ENCODE measurements at places on chromosomes 7 and 10.

DNA sequence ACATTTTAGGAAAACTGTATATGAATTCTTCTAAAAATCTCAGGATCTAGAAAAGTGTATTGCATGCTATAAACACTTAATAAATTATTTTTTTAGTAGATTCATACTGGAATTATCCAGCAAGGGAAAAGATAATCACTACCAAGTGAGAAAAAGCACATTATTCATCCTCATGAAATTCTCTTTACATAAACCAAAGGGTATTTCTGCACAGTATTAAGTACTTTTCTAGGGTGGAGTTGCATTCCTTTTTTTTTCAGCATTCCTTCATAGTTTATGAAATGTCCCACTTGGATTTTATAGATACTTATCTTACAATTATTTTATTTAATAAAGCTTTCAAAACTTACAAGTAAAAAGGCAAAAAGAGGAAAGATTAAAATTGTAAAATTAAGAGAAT is 403.3 kb downstream of the HGF start:
- DNase-seq, result no peak

DNA sequence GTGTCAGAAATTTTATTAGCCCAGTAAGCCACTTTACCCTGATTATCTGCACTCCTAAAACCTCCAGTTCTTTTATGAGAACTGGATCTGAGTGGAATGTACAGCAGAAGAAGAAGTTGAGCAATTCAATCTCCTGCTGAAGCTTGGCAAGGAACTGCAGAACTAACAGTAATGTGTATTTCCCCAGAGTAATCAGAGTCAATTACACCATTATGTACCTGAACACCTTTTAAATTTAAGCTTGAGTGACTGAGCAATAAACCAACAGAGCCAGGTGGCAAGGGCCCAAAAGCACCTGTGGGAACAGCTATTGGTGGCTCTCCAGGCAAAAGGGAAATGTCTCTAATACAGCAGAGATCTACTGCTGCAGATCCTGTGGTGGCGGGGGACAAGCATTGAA is 40.1 kb upstream of the AKR1C2 start:
- peak; percentile 98 for DNase-seq

- no peak for DNase-seq
These were observed 20.0 kb downstream of the ZNF438 start for GRCh38 chr10:31011665-31012022.

DNA sequence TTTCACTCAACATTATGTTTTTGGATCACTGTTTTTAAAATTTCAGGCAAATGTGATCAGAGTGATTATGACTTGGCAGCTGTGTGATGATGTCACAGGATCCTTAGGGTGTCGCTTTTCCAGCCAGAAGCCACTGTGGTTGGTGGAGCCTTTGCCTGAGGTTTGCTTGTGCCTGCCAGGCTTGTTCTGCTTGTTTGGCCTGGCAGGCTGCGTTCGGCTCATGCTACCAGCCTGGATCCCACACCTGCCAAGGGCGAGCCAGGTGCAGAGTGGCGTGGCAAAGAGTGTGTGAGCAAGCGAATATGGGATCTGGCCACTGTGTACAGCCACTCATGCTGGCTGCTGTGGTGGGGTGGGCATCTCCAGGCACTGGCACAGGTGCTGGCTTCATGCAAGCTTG is 55.7 kb downstream of the ADK start:
- DNase-seq, result no peak

DNA sequence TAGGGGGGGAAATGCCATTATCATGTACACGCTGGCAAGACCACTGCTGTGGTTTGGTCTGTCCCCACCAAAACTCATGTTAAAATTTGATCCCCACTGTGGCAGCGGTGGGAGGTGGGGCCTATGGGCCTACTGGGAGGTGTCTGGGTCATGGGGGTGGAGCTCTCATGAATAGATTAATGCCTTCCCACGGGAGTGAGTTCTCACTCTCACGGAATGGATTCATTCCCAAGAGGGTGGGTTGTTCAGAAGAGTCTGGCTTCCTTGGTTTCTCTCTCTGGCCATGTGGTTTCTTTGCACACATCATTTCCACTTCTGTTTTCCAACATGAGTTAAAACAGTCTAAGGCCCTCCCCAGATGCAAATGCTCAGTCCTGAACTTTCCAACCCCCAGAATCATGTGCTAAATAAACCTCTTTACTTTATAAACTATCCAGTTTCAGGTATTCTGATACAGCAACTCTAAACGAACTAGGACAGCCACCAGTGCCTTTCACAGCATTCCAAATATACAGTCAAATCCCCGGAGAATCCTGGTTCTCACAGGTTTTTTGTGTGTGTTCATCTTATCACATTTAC is 44.3 kb downstream of the SMURF1 start:
- DNase-seq, result no peak

DNA sequence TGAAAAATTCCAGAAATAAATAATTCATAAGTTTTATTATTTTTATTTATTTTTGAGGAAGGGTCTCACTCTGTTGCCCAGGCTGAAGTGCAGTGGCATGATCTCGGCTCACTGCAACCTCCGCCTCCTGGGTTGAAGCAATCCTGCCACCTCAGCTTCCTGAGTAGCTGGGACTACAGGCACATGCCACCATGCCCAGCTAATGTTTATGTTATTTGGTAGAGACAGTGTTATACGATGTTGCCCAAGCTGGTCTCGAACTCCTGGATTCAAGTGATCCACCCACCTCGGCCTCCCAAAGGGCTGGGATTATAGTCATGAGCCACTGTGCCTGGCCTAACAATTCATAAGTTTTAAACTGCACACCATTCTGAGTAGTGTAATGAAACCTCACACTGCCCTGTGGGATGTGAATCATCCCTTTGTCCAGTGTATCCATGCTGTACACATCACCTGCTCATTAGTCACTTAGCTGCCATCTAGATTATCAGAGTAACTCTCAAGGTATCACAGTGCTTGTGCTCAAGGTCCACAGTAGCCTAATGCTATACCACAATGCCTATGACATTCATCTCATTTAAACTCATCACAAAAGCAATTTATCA is 17.9 kb downstream of the RTKN2 start:
- DNase-seq, result no peak

GRCh38 chr10:124476043-124476725 is 14.6 kb downstream of the LHPP start:
- no peak for DNase-seq

DNA sequence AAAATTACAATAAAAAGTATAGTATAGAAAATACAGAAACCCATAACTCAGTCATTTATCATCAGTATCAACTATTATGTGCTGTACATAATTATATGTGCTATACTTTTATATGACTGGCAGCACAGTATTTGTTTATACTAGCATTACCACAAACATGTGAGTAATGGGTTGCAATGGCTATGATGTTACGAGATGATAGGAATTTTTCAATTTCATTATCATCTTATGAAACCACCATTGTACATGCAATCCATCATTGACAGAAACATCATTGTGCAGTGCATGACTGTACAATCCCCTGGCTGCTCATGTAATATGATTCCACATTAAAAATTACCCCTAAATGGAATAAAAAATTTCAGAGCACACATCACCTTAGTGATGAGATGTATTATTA is 55.7 kb upstream of the TMEM229A start:
- DNase-seq, result no peak

DNA sequence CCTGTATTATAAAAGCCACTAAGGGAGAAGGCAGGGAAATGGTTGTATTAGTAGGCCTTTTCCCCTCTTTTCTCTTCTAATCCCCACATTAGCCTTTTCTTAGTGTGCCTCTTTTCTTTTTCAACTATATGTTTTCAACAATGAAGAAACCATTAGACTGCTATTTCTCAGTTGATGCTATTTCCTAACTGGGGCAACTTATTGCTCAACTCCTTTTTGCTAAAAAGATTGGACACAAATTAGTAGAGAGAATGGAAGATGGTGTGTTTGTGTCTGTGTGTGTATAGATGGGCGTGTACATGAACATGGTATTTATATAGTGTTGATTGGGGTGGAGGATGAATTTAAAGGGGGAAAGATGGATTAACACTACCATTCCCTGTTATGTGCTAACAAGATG is 28.4 kb downstream of the TBC1D12 start:
- DNase-seq, result no peak

GRCh38 chr10:50605951-50606270 is 17.8 kb downstream of the SGMS1 start:
- DNase-seq, result no peak

- no peak for DNase-seq
These were observed 1010.2 kb downstream of the DNAJB9 start for GRCh38 chr7:109579901-109580300.

GRCh38 chr10:24255115-24255880 is 46.4 kb downstream of the KIAA1217 start:
- DNase-seq, result no peak

GRCh38 chr10:34655286-34656170 is 159.6 kb downstream of the PARD3 start:
- peak; percentile 41 for DNase-seq

GRCh38 chr10:17562614-17563013 is 54.6 kb downstream of the HACD1 start:
- DNase-seq, result no peak

DNA sequence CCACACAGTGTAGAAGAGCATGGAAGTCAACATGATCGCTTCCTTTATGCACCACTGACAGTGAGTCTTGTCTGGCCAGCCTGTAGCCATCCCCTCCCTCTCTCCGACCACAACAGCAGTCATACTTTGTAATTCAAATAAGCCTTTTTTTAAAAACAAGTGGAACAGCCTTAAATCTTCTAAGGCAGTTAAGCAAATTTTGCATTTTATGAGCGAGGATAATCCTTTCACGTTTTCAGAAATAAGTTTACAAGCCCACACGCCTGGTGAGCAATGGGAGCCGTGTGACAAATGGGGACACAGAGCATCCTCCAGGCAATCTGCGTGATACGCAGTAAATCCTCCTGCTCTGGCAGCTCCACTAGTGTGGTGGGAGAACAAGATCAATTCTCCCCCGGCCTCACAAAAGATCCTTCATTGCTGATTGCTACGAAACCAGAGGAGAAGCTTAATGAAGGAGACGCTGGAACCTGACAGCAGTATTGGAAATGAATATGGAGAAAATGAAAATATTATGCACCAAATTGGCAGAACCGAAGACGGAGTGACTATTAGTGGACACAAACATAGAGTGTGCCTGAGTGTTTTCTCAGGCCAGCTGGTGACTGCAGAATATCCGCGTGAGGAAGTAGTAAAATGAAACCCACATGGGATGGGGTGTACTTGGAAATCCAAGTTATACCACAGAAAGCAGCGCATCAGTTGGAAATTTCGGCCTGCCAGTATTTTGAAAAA is 104.2 kb upstream of the CDCA7L start:
- DNase-seq, result no peak

GRCh38 chr7:97117035-97117371 is 495 bp upstream of the SDHAF3 start:
- DNase-seq, result no peak

GRCh38 chr10:112379635-112380296 is 5.8 kb downstream of the ACSL5 start:
- DNase-seq, result no peak

GRCh38 chr10:131833013-131833412 is 67.8 kb upstream of the PPP2R2D start:
- no peak for DNase-seq

DNA sequence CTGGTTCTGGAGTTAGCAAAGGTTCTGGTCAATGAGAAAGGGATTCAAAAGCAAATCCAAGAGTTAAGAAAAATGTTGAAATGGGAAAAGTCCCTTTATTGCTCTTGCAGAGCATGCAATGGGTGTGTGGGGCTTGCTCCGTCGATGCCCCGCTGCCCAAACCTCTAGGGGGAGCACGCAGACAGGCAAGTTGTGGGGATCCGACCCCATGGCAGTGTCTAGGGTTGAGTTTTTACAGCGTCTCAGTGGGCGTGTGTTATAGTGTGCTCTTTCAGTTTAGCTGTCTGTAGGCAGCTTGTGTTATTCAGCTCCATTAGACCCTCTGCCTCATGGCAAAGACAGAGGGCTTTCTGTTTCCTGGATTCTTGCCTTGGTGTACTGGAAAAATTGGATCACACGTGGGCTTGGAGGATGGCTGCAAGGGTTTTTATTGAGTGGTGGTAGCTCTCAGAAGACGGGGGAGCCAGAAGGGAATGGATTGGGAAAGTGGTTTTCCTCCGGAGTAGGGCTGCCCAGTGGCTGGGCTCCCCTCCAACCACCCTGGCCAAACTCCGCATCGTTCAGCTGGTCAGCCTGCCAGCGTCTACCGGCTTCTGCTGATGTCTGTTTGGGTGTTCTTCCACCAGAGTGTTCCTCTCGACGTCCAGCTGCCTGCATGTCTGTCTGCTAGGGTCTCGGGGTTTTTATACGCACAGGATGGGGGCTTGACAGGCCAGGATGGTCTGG is 102.3 kb upstream of the PLXDC2 start:
- DNase-seq, result no peak

- no peak for DNase-seq
These were observed 443 bp downstream of the MYOF start for GRCh38 chr10:93481637-93482144.

GRCh38 chr7:66576646-66577045 is 52.0 kb upstream of the KCTD7 start:
- DNase-seq, result no peak

GRCh38 chr10:9868499-9868898 is 1149.2 kb upstream of the CELF2 start:
- no peak for DNase-seq

DNA sequence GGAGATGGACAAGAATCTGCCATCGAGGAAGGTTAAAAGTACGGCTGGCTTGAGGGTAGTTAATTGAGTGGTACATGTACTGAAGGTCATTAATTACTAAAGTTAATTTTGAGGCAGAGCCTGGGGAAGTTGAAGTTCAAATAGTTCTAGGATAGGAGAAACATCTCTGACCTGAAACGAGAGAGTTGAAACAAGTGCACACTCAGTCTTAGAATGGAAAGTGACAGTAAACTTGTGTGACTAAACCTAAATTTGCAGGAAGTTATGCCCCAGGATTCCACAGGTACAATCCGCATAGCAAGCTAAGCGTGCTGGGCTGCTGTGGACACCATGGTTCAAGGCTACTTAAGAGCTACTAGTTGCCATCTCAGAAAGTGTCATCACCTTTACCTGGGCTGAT is 209.9 kb downstream of the CHCHD3 start:
- no peak for DNase-seq

GRCh38 chr10:131854579-131855335 is 46.1 kb upstream of the PPP2R2D start:
- no peak for DNase-seq

DNA sequence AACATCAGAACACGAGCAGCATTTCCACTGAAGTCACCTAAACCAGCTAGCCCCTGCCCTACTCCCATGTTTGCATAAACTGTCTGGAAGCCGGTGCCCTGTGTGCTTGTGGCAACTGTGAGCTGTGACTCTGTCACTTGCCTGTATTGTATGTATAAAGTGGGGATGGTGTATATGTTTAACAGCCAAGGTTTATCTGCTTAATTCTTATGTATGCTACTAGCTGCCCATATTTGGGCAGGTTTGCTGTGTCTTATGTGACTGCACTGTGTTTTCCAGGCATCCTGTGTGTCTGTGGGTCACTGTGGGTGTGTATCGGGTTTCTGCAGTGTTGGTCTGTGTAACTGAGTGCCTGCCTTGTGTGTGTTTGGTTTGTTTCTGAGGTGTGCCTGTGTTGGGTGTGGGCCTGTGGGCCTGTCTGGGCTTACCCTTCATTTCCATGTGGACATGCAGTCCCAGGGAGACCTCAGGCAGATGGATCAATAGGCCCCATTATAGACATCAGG is 9.3 kb downstream of the LBX1 start:
- no peak for DNase-seq
